ENCODE measurements at places on chromosomes 4 and X. TPM values are rescaled to one million over a fixed set of nuclear protein-coding genes. Genes with fewer than 3 reads are reported as not detected.
A peak's percentile ranks its signal among the peaks of the same experiment; 100 is the strongest.

DNA sequence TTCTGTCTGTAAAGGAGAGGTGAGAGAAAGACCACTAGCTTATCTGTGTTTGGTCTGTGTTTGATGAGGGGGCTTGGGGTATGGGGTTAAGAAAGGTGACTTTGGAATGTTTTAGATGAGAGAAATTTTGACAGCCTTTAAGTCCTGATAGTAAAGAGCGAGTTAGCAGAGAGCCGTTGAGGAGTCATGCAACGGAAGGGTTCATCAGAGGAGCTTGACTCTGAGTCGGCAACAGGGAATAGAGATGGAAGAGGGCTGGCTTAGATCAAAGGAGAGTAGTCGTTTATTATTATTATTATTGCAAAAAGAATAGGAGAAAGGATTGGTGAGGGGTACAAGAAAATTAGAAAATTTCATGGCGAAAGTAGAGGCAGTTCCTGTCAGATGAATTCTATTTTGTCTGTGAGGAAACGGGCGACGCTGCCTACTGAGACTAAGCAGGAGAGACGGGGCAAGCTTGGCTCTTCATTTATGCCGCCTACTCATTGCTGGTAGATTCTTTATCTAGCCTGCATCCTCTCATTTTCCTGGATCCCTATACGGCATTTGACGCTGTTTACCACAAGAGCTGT is 473 bp upstream of the VAMP7 start:
- peak; percentile 4 for ATAC-seq

GRCh38 chr4:146134761-146135445 is 40.6 kb upstream of the LSM6 start:
- peak; percentile 77 for ATAC-seq

DNA sequence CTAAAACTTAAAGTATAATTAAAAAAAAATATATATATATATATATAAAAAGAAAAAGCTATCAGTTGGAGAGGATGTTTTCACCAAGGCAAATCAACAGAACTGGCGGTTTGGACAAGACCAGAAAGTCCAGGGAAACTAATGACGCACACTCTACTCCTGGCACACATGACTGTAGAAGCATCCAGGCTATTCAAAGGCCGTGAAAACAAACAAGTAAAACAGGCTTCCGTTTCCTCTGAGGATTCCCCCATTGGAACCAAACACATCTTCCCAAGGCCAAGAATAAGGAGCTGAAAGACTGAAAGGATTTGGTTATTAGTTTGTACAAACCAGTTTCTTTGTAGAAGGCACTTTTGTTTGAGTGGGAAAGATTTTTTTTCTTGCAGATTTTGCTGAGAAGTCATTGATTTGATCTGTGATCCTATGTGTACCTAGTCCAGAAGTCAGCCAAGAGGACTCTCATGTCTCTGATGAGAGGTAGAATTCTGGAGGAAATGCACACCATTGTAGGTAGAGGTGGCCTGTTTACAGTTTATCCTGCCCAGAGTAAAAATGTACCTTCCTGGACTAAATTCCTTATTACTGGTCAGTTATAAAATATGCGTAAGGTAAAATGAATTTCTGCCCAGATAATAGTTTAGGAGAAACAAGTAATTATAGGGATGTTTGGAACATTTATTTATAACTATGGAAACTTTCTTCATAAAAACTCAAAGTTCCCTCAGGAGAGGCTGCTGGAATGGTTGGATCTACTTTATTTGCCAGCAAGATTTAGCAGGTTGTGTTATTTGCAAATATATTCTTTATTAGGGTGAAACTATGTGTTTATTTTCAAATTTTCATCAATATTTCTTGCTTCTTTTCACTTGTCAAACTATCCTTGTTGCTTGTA is 66.5 kb downstream of the DMP1 start:
- no peak for ATAC-seq

DNA sequence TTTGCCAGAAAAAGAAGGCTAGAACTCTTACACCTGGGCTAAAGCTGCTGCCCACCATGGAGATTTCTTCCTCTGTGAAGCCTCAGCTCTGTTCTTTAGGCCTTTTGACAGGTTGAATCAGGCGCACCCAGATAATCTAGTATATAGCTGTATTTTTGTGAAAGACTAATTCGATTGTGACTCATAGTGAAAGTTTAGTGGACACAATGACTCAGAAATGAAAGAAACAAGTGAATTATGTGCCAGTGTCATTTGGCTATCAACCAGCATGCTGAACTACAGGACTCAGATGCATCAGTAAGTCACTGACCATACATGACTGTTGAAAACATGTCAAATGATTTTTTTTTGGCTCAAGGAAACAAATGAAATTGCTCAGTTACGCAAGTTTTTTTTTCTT is 425.4 kb downstream of the SLITRK2 start:
- ATAC-seq = peak; percentile 78

- ATAC-seq = no peak
These were observed 18.4 kb downstream of the NMU start for GRCh38 chr4:55617587-55618197.

DNA sequence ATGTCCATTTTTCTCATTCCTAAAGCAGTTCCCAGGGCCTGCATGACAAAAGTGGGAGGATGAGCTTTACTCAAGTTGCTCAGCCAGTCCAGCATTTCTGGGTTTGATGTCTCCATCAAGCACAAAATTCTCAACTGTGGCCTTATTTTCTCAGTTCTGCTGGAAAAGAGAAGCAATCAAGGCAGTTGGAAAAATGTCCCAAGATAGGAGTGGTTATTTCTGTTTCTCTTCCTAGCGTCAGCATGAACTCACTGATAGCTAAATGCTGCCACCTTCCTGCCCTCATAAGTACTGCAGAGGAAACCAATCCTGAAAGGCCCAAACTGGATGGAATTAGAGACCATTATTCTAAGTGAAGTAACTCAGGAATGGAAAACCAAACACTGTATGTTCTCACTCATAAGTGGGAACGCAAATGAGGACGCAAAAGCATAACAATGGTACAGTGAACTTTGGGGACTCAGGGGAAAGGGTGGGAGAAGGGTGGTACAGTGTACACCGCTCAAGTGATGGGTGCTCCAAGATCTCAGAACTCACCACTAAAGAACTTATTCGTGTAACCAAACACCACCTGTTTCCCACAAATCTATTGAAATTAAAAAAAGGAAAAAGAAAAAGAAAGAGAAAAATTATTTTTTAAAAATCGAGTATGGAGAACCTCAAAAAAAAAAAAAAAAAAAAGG is 29.6 kb downstream of the ADH7 start:
- peak; percentile 78 for ATAC-seq

DNA sequence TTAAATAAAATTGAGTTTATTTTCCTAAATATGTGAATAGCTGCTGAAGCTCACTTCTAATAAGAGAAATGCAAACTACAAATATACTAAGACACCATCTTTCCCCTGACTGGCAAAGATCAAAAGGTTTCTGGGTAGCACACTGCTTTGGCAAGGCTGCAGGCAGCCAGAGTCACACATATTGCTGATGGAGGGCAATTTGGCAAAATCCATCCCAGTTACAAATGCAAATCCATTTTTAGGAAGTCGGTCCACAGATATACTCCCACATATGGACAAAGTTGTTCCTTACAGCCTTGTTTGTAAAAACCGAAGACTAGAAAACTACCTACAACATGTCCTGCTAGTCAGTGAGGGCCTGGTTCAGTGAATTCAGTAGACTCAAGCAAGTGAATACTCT is 12.4 kb downstream of the USP46 start:
- no peak for ATAC-seq

DNA sequence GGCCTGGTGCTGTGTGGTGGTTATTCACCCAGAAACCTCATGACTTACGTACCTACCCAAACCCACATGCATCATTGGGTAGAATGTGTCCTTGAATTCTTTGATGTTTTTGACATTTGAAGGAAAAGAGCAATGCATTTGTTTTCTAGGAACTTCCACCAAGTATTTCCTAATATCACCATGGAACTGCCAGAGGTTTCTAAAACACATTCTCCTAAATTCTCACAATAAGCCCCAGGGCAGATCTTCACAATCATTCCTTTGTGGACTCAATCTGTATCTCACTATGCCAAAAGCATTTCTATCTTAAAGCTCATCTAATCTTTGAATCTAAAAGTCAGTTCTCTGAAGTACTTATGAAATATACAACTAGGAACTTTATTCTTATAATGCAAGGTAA is 8.3 kb upstream of the ODAM start:
- no peak for ATAC-seq

DNA sequence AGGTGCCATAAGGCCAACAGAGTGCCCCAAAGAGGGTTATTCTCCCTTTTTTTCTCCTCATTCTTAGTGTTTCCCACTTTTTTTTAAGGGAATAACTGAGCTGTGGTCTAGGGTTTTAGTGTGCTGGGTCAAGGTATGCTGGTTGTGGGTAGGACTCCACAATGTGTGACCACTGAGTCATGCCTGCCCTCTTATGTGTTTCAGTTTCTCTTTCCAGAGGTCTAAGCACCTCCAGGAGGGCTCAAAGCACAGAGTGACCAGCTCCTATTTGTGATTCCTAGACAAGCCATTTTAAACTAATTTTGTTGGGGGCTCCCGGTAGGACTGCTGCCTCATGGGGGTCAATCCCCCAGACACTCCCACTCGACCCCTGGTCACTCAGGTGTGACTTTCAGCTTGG is 80.5 kb upstream of the GC start:
- no peak for ATAC-seq

DNA sequence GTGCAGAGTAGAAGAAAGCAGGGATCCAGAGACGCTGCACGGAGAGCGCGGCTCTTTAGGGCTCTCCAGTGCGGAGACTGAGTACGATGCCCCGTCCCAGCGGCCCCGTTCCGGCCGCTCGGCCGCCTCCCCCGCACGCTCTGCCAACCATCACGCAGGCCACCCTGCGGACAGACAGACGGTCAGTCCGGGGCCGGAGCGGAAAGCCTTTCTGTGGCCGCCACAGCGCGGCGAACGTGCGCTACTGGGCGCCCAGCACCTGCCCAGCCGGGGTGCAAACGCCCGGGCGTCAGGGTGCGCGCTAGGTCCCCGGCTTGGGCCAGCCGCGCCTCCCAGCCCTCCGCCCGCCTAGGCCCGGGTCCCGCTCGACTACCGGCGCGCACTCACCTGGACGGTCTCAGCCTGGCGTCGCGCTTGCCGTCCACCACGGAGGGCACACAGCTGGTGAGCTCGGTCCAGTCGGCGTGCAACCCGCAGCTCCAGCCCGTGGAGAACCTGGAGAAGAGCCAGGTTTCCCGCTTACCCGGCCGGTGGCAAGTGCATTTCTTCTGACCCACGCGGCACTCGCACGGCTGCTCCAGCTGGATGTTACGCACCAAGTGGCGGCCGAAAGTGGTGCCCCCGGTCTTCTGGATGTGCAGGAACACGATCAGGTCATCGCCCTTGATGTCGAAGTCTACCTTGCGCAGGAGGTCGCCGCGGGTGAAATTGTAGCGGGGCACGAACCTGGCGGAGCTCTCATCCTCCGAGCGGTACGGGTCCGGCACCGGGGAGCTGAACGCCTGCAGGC is 1.8 kb downstream of the HS6ST2 start:
- peak; percentile 28 for ATAC-seq

DNA sequence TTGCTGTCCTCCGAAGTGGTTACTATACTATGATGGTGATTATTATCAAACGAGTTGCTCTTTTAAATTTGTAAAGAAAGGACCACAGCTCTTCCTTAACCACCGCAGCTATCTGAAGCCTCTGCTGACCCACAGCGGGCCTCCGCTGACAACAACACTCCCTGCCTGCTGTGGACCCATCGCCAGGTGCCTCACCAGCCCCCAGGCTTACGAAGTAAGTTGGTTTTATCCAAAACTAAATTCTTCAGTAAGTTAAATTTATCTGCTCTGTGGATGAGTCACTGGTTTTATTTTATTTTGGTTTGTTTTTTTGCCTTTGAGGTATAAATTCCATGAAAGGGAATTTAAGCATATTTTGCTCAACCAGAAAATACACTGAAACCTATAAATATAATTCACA is 54.7 kb downstream of the SLC9A6 start:
- no peak for ATAC-seq

DNA sequence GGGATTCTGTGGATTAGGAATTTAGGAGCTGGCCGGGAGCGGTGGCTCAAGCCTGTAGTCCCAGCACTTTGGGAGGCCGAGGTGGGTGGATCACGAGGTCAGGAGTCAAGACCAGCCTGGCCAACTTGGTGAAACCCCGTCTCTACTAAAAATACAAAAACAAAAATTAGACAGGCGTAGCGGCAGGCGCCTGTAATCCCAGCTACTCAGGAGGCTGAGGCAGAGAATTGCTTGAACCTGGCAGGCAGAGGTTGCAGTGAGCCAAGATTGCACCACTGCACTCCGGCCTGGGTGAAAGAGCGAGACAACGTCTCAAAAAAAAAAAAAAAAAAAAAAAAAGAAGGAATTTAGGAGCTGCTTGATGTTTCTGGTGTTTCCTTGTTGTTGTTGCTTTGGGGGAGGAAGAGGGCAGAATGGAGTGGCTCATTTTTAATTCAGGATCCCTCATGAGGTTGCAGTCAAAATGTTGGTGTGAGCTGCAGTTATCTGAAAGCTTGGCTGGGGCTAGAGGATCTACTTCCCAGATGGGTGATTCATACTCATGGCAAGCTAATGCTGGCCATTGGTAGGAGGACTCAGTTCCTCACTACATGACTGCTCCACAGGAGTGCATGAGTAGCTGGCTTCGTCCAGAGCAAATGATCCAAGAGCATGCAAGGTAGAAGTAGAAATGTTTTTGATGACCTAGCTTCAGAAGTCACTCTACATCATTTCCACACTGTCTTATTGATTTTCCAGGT is 26.5 kb upstream of the JADE1 start:
- ATAC-seq = no peak

GRCh38 chr4:100833906-100834305 is 316.1 kb upstream of the EMCN start:
- no peak for ATAC-seq

DNA sequence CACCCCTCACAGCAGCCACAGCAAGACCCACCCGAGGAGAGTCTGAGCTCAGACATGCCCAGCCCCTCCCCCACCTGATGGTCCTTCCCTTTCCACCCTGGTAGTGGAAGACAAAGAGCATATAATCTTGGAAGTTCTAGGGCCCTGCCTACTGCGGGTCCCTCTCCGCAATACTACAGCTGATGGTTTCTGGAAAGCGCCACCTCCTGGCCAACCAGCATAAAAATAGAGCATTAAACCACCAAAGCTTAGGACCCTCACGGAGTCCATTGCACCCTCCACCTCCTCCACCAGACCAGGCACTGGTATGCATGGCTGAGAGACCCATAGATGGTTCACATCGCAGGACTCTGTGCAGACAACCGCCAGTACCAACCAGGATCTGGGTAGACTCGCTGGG is 78.2 kb downstream of the SH3BGRL start:
- no peak for ATAC-seq

ZAR1 gene
- 0.63 TPM for total RNA-seq

DMD gene
- 6.7 TPM for total RNA-seq

LDB2 gene
- 13.7 TPM for total RNA-seq

TMSB15B gene
- 0.22 TPM for total RNA-seq

HPGDS gene
- not detected for total RNA-seq

CYP2U1 gene
- total RNA-seq = 7.5 TPM

RPS6KA6 gene
- 5.8 TPM for total RNA-seq

GABRG1 gene
- 0.16 TPM for total RNA-seq

DHRSX gene
- total RNA-seq = 10.8 TPM

RAI2 gene
- total RNA-seq = 4.1 TPM
